ENCODE measurements at places on chromosomes 13 and 19. TPM values are rescaled to one million over a fixed set of nuclear protein-coding genes. Genes with fewer than 3 reads are reported as not detected.

DNA sequence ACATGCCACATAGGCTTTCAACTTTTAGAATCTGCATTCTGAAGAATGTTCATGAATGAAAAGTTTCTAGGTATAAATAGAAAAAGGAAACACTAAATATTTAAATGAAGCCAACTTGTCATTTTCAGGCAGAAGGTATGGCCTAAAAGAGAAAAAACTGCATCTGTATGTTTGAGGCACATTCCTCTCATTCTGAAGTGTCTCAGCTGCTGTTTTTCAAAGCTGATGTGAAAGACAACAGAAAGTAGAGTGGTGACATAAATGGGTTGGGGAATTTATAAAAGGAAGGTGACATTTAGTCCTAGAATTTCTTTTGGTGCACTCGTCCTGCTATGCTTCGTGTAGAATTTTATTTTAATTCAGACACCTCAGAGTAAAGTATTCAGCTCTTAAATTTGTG is 539.6 kb upstream of the SLITRK5 start:
- DNase-seq = no peak

GRCh38 chr13:95948656-95949055 is 104.5 kb downstream of the UGGT2 start:
- DNase-seq = no peak

GRCh38 chr13:27211771-27212364 is 39.5 kb upstream of the RPL21 start:
- no peak for DNase-seq

- no peak for DNase-seq
Observed at GRCh38 chr13:24232474-24232873, 72.0 kb downstream of the SPATA13 start.

GRCh38 chr19:44947041-44947581 is 1.3 kb downstream of the APOC2 start:
- DNase-seq = no peak

- DNase-seq = no peak
Observed at GRCh38 chr19:7865262-7865911, 8.8 kb downstream of the PRR36 start.

- no peak for DNase-seq
Observed at GRCh38 chr13:110746438-110746837, 32.9 kb downstream of the ING1 start.

GRCh38 chr19:12578641-12579040 is 27.4 kb upstream of the ZNF564 start:
- no peak for DNase-seq

- no peak for DNase-seq
Observed at GRCh38 chr19:54616057-54616456, 14.2 kb upstream of the LILRB1 start.

DNA sequence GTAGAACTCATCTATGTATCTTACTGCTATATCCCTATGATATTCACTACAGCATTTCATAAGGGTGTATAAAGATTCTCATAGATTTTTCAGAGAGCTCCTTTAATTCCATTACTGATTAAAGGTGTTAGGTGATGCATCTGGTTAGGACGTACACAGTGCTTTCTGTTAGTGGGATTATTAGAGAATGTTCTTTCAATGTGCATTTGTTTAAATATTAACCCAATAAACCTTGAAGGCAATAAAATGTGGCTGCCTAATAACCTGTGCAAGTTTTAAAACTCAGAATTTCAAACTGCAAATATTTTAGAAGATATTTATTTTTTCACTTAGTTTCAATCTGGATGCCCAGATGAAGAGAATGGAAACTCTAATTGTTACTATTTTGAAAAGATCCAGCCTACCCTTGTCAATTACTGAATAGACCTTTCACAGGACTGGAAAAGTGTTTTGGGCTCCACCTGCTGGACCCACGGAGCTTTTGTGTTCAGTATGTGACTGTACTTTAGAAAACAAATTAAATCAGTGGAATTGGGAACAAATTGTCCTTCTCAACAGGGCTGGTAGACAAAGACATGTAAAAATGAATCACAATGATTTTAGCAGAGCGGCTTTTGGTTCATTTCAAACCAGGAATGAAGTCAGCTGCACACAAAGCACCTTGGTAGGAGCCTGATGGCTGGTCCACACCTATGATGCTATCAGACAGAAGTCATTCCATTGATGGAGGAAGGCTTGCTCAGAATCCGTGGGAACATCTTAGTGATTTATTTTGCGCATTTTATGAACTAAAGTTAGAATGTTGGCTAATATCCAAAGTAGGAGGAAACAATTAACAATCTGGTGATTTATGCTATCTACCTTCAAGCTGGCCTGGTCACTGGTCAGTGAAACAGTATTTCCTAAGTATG is 89.4 kb upstream of the RAP2A start:
- DNase-seq = no peak

DNA sequence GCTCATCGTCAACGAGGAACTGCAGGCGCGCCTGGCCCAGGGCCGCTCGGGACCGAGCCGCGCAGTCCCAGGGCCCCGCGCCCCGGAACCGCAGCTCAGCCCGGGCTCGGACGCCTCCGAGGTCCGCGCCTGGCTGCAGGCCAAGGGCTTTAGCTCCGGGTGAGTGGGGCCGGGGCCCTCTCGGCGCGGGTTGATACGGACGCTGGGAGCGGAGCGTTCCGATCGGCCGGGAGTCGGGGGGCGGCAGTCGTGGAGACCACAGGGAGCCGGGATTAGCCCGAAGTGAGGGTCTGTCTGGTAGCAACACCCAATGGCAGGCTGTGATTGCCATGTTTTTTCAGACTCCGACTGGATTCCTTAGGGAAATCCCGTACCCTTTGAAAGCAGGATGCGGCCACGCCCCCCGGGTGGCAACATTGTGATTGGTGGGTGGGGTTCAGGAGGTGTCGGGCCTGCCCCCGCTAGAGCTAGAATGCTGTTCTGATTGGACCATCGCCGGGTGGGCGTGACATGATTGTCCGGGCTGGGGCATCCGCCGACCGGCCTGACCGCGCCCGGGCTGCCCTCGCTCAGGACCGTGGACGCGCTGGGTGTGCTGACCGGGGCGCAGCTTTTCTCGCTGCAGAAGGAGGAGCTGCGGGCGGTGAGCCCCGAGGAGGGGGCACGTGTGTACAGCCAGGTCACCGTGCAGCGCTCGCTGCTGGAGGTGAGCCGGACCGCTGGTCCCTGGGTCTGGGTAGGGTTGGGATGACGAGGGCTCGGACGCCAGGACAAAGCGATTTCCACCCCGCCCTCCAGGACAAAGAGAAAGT is 11.3 kb downstream of the EPS8L1 start:
- DNase-seq = no peak

- no peak for DNase-seq
Observed at GRCh38 chr19:8593931-8594330, 16.6 kb downstream of the ADAMTS10 start.

GRCh38 chr19:54133957-54134590 is 3.5 kb upstream of the CNOT3 start:
- no peak for DNase-seq

The DACH1 gene
- total RNA-seq = 0.72 TPM

The TPTE2 gene
- total RNA-seq = not detected

The GPR183 gene
- total RNA-seq = 0.63 TPM

The OSCAR gene
- 0.48 TPM for total RNA-seq

Data from chondrocyte (in vitro differentiated cells).